GM23248 (cell line): ENCODE measurements at places on chromosomes 7 and 10. TPM values are rescaled to one million over a fixed set of nuclear protein-coding genes. Genes with fewer than 3 reads are reported as not detected.

Gene UPK3BL2
- 0.39 and 0.83 TPM in 2 replicates for polyA plus RNA-seq

Gene POLR2J2
- polyA plus RNA-seq = 1.1 and 2.0 TPM in 2 replicates

Gene AP4M1
- polyA plus RNA-seq = 18.7 and 19.4 TPM in 2 replicates

Gene PVRIG
- polyA plus RNA-seq = 0.34 TPM in 1 of 2 replicates, not detected in the other

Gene SLC26A4
- polyA plus RNA-seq = 0.10 and 0.24 TPM in 2 replicates

Gene PODXL
- polyA plus RNA-seq = 32.8 and 33.6 TPM in 2 replicates

Gene NXPH1
- not detected in 2 replicates for polyA plus RNA-seq

Gene EPHB6
- polyA plus RNA-seq = 0.98 and 1.2 TPM in 2 replicates

Gene ZNF503
- 15.4 and 15.7 TPM in 2 replicates for polyA plus RNA-seq

Gene WBP1L
- 21.1 and 23.0 TPM in 2 replicates for polyA plus RNA-seq

Gene SPDYE2B
- 0.20 TPM in 1 of 2 replicates, not detected in the other for polyA plus RNA-seq

- no peak for DNase-seq
Observed at GRCh38 chr7:105610165-105610930, 29.1 kb upstream of the EFCAB10 start.

GRCh38 chr7:52355053-52355452 lies 680.4 kb upstream of the POM121L12 start:
- no peak for DNase-seq

- no peak for DNase-seq
Observed at GRCh38 chr7:106720641-106721040, 59.7 kb upstream of the CCDC71L start.

GRCh38 chr10:97081621-97082235 lies 104.0 kb downstream of the SLIT1 start:
- peak; percentile 72 for DNase-seq

- no peak for DNase-seq
Observed at GRCh38 chr10:77268721-77269120, 368.9 kb downstream of the KCNMA1 start.

DNA sequence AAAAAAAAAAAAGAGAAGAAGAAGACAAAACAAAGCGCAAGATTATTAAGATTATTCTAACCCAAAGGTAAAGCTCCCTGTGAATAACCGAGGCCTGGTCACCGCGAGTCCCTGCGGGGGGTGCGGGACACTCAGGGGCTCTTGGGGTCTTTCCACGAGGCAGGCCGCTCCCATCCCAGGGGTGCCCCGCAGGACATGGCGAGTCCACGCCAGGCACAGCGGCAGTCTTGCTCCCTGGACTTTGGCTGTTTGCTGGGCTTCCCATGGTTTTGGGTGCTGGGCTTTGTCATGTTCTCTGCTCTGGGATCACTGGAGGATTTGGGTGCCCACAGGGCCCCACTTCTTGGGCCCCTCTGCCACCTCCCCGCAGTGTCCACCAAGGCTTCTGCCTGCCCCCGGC lies 137.4 kb upstream of the TCERG1L start:
- DNase-seq = no peak

- DNase-seq = no peak
Observed at GRCh38 chr7:135959646-135960363, 17.4 kb downstream of the MTPN start.

DNA sequence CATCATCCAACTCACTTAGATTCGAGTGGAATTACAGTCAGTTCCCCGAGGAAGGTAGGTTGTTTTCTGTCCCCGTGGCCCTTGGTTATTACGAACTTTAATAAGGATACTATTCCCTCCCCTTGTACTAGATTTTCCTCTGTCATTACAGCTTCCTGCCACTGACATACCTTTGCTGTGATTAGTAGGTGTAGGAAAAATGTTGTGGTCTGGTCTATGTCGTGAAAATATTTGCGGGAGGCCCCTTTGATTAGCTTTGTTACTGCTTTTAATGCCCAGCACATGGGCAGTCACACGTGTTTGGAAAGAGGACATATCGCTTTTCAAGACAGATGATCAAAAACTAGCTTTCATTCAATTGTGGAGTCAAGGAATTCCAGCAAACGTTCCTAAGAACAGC lies 92.2 kb downstream of the GATA3 start:
- no peak for DNase-seq

GRCh38 chr10:6407034-6407721 lies 172.9 kb downstream of the PRKCQ start:
- no peak for DNase-seq

DNA sequence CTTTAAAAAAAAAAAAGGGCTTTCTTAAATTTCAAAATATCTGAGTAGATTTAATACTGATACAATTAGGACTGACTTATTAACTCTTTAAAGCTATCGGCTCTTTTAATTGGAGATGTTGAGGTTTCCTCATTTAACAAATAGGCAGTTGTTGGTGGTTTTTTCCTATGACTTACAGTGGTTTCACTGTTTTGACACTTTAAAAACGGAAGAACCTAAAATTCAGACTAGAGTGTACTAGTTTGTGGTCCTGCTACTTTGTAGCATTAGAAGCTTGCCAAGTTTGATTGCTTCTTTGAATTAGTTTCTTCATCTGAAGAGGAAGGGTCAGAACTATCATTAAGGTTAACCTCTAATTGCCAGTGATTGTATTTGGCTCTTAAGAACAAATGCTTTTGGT lies 27.7 kb downstream of the CUL1 start:
- no peak for DNase-seq

- peak; percentile 46 for DNase-seq
Observed at GRCh38 chr10:63718006-63718405, 196.8 kb downstream of the REEP3 start.

- no peak for DNase-seq
Observed at GRCh38 chr7:154699417-154699816, 303.5 kb downstream of the PAXIP1 start.

DNA sequence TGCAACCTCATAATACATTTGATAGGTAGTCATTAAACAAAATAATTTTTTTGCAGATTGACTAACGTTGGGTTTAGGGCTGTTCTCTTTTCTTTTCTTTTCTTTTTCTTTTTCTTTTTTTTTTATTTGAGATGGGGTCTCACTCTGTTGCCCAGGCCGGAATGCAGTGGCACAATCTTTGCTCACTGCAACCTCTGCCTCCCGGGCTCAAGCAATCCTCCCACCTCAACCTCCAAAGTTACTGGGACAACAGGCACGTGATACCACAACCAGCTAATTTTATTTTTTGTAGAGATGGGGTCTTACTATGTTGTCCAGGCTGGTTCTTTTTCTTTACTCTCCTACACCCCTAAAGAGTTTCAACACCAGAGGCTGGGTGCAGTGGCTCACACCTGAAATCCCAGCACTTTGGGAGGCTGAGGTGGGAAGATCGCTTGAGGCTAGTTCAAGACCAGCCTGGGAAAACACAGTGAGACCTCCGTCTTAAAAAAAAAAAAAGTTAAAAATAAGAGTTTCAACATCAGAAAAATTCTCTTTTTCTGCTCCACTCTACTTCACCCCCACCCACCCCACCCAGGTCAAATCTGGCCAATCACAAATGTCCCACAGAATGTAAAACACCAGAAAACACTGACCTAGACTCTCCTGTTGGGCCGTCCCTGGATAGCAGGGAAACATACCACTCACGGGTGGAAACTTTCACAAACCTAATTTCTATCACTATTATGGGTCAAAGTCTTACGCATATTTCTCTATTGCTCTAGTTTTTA lies 3.0 kb downstream of the HIP1 start:
- DNase-seq = no peak

- peak; percentile 40 for DNase-seq
Observed at GRCh38 chr10:34996843-34997242, 93.3 kb downstream of the CUL2 start.

- DNase-seq = peak; percentile 14
Observed at GRCh38 chr10:51250278-51250920, 176.1 kb downstream of the PRKG1 start.

- no peak for DNase-seq
Observed at GRCh38 chr7:141573511-141573910, 22.3 kb downstream of the AGK start.

GRCh38 chr10:73997461-73997786 lies 492 bp upstream of the VCL start:
- no peak for DNase-seq

- DNase-seq = no peak
Observed at GRCh38 chr7:105862276-105862675, 14.1 kb downstream of the ATXN7L1 start.

DNA sequence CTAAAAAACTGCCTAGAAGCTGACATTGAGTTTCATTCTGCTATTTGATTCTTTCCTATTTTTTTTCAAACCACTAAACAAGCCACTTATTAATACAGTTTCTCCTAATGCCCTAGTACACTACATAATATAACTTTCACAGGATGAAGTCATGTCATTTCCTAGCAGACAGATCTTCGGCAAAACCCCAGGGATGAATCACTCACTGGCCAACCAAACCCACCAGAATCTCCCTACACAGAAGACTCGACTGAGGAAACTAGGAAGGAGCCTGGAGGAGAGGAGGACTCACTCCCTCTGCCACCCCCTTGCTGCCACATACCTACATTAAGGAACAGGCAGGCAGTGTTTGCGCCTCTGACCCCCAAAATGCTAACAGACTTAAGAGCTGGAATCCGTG lies 33.4 kb downstream of the XPNPEP1 start:
- DNase-seq = peak; percentile 86

DNA sequence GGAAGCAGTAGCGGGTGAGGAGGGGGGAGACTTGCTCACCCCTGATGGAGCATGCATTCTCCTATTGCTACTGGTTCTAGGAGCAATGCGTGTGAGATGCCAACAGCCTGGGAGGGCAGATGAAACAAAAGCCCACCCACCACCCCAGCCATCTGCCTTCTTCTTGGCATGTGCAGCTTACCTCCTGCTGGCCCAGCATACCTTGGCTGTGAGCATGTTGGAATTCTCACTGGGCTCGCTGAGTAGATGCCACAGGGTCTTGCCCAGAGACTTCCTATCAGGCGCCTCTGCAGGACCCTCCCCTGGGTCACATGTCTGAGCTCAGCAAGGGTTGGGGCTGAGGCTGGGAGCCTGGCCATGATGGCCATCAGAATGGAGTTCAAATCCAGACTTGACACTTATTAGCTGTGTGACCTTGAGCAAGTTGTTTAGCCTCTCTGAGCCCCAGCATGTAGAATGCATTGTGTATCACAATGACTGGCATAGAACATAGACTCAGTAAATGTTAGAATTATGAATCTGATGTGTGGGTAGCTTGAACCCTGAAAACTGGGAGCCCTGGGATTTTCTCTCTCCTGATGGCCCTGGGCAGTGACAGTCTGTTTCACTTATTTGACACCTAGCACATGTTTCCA lies 38.2 kb downstream of the CDH23 start:
- DNase-seq = no peak

- no peak for DNase-seq
Observed at GRCh38 chr10:35214607-35215020, 88.0 kb downstream of the CREM start.

DNA sequence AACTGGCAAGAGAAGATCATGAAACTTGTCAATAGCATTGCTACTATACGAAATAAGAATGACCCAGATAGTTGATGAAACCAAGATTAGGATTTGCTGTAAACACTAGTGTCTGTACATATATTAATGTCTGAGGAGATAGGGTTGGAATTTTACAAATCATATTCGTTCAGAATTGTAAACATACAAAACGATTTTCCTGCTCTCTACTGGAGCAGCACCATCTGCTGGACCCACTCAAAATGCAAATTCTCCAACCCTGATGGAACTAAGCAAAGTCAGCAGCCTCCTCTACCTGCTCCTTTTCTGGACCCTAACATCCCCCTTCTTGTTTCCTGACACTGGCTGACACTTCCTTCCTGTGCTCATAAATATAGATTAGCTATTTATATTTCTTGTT lies 29.4 kb upstream of the SGMS1 start:
- peak; percentile 58 for DNase-seq

- peak; percentile 54 for DNase-seq
Observed at GRCh38 chr10:74889662-74889998, 63.2 kb downstream of the KAT6B start.

DNA sequence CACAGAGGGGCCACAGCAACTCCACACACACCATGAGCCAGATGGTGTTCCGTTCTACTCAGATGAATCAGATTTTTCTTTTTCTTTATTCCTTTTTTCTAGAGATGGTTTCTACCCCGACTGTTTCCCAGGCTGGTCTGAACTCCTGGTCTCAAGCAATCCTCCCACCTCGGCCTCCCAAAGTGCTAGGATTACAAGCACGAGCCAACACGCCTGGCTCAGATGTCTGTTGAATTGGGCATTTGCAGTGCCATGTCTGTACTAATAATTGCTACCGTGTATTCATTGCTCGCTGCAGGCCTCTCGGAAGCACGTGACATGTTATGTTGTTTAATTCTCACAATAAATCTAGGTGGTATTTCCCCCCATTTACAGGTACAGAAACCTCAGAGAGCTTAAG lies 67.2 kb downstream of the RABGEF1 start:
- no peak for DNase-seq

- DNase-seq = peak; percentile 40
Observed at GRCh38 chr7:41889472-41889871, 186.6 kb upstream of the INHBA start.
